T-helper 2 cell treated with Interferon-gamma antibody and Interleukin-4, amounts not matched to agents 5 μg/mL and 100 μg/mL, for 36 hours (primary cell): ENCODE measurements at places on chromosomes 3 and 15.

GRCh38 chr3:109072194-109072593, 45.7 kb downstream of the MORC1 start:
- no peak for DNase-seq

DNA sequence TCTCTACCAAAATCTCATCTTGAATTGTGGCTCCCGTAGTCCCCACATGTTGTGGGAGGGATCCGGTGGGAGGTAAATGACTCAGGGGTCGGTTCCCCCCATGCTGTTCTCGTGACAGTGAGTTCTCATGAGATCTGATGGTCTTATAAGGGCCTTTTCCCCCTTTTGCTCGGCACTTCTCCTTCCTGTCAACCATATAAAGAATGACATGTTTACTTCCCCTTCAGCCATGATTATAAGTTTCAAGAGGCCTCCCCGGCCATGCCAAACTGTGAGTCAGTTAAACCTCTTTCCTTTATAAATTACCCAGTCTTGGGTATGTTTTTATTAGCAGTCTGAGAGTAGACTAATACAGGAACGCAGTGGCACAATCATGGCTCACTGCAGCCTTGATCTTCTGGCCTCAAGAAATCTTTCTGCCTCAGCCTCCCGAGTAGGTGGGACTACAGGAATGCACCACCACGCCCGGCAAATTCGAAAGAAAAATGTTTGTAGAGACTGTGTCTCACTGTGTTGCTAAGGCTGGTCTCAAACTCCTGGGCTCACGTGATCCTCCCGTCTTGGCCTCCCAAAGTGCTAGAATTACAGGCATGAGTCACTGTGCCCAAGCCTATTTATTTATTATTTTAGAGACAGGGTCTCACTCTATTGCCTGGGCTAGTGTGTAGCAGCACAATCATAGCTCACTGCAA, 101.0 kb downstream of the ATP10A start:
- DNase-seq = no peak

- peak; percentile 71 for DNase-seq
These were observed at the start of gene CHD2 for GRCh38 chr15:92899948-92900730. TSS of gene CHD2 (plus strand) at chr15:92900324. CDS start at chr15:92901238, 914 bp downstream.

DNA sequence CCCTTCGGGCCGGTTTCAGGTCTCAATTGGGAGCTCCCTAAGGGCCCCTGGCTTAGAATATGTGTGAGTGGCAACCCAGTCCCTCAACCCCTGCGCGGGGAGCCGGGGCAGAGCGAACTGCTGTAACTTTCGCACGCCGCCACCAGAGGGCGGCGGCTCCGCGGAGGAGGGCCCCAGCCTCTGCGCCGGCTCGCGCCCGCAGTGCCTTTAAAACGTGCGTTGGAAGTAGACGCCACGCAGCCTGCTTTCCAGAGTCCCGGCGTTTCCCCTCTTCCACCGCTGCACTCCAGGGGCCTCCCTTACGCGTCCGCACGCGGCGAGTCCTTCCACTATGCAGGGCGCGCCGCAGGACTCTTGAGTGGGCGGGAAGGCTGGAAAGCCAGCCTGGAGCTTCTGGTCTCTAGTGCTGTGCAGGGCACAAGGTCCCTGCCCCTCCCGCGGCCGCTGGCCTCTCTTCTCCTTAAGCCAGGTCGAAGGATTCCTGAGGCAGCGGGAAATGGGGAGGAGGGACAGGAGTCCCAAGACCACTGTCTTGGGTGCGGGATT, 23.7 kb upstream of the RNU6-1 start:
- peak; percentile 62 for DNase-seq

GRCh38 chr3:127418560-127419147, 130.8 kb upstream of the PRR20G start:
- DNase-seq = no peak

- DNase-seq = no peak
These were observed at the start of gene PLXNB1 for GRCh38 chr3:48429960-48430707. TSS of gene PLXNB1 (minus strand) at chr3:48430086. CDS start at chr3:48424611, 5,475 bp downstream.

- no peak for DNase-seq
These were observed 12.1 kb upstream of the LIMD1 start for GRCh38 chr3:45582430-45582829.

DNA sequence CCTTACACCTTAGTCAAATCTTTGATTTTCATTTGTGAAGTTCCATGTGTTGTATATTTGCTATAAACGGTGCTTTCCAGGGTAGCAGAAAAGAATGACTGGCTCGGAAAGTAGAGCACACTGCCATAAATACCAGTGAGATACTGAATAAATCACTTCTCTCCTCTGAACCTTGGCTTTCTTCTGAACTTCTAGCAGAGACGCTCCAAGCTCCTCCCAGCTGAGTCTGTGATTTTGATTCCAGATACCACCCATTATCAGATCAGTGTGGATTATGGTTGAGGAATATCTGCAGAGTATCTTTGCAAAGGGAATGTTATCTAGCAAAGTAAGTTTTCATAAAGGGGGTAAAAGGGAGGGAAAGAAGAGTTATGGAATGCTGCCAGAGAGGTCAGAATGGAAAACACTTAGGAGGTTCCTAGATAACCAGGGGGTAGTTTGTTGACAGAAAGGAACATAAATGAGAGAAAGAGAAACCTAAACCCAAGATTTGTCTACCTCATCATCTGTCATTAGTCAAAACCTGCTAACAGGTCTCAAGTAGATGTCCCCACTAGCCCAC, 98.5 kb upstream of the PSMD6 start:
- no peak for DNase-seq

- DNase-seq = no peak
These were observed 16.0 kb downstream of the TMEM44 start for GRCh38 chr3:194617143-194617671.

- DNase-seq = no peak
These were observed 5.4 kb downstream of the BTBD1 start for GRCh38 chr15:83061680-83062079.
